ENCODE measurements at places on chromosomes 3 and 15.

GRCh38 chr3:185469542-185469941, 29.3 kb downstream of the TMEM41A start:
- DNase-seq, result no peak

- DNase-seq, result peak; percentile 60
Measured at GRCh38 chr15:99683000-99683670, 50.1 kb downstream of the LYSMD4 start.

- no peak for DNase-seq
Measured at GRCh38 chr15:43899928-43900327, 73.1 kb downstream of the WDR76 start.

GRCh38 chr15:94075349-94075748, 156.0 kb upstream of the MCTP2 start:
- DNase-seq, result no peak

GRCh38 chr3:179833294-179833693, 180.5 kb downstream of the USP13 start:
- no peak for DNase-seq

- DNase-seq, result no peak
Measured at GRCh38 chr15:75551091-75551490, 28.0 kb downstream of the PTPN9 start.

DNA sequence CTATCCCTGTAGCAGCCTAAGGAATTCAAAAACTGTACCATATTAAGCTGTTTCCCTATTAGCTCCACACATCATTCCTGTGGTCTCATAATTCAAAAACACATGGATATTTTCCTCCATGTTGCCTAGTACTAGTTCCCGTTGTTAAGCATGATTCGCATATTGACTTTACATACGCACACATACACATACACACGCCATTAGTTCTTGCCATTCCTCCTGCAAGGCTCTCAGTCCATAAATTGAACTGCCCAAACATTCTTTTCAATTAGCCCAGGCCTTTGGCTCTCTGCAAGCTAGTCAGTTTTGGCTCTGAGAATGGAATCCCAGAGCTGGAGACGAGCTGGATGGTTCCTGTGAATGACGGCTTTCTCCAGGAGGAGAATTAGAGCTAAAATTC, 57.2 kb upstream of the RAD18 start:
- DNase-seq, result peak; percentile 82

DNA sequence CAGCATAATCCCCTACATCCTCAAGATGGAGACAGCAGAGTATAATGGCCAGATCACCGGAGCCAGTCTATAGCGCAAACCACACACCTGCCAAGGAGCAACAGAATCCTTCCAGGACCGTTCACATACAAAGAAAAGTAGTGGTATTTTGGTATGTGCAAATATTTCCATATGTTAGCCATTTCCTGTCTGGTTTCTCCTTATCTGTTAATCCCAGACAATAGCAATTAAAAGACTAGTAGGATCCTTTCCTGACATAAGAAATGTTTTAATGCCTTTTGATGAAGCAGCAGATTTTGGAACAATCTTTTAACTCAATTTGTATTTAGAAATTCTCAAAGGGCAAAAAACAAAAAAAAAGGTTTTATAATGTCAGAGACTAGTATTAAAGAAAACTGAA, 22.2 kb downstream of the MRPS25 start:
- DNase-seq, result no peak

Measured in fibroblast of skin of left quadriceps (primary cell).